ENCODE measurements at places on chromosomes 16 and 17.

DNA sequence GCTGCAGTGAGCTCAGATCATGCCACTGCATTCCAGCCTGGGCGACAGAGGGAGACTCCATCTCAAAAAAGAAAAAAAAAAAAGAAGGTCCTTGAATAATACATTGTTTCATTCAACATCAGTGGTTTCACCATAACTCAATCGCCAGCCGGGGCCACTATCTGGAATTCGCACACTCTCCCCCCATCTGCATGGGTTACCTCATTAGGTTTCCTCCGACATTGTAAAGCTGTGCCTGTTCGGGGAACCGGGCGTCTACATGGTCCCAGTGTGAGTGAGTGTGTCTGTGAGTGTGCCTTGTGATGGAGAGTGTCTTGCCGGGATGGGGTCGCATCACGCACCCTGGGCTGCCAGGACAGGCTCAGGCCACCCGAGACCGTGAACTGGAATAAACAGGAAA, 16.6 kb upstream of the RBBP6 start:
- no peak for DNase-seq

DNA sequence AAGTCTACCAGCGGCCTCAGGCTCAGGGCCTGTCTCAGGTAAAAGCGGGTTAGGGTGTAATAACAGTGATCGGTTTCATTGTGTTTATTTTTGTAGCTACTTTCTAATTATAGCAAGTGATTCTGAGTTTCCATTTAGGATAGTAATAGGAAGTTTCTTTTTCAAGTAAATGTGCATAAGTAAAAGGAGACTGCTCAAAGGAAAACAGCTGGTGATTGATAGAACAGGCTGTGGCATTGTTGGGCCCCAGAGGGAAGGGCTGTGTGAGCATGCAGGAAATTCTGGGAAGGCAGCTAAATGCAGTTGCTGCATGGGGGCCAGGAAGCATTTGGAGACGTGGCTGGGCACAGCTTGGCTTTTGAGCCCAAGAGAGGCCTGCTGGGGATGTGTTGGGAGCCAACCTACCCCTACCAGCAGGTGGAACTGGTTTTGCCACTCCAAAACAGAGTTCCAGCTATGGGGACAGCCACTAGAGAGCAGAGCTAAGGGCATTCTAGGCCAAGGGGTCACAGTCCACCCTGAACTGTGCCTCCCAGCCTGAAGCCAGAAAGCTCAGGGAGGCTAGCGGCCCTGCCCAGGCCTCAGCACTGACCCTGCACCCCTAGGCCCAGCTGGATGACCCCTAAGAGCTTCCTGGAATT, 12.6 kb downstream of the SNX20 start:
- DNase-seq = no peak

- peak; percentile 70 for DNase-seq
Measured at GRCh38 chr16:12148120-12148519, 171.6 kb downstream of the SNX29 start.

DNA sequence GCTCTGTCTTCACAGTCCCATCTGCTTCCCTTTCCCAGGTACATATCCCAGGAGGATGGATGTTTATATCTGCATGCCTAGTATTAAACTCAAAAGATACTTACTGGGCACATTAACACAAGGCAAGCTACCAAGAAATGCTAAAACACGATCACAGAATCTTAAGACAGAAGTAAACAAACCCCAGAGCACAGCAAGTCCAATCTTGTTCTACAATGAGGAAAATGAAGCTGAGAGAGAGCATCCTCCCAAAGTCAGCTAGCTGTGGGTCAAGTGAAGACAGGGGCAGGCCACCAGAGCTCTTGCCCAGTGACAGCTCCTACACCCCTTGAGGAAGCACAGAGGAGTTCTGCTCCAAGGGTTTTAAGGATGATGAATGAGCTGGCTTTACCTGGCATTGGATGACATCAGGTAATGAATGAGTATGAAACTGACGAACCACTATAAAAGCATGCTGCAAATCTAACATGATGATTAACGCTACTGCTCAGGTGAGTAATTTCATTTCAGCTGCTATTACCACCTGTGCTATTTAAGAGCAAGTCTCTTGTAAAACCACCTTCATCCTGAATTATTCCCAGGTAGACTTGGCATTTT, 20.3 kb downstream of the XPO6 start:
- DNase-seq = no peak

- no peak for DNase-seq
Measured at GRCh38 chr16:50674831-50675230, 6.3 kb downstream of the SNX20 start.

GRCh38 chr16:48997946-48998345, 283.7 kb downstream of the CBLN1 start:
- DNase-seq = no peak

- DNase-seq = no peak
Measured at GRCh38 chr16:4510747-4511426, 27.7 kb downstream of the CDIP1 start.

GRCh38 chr16:19138601-19139000, 24.8 kb downstream of the ITPRIPL2 start:
- DNase-seq = peak; percentile 85

GRCh38 chr16:26993511-26993910, 73.2 kb upstream of the C16orf82 start:
- DNase-seq = no peak

- DNase-seq = no peak
Measured at GRCh38 chr17:40436636-40437035, 6.6 kb upstream of the IGFBP4 start.

DNA sequence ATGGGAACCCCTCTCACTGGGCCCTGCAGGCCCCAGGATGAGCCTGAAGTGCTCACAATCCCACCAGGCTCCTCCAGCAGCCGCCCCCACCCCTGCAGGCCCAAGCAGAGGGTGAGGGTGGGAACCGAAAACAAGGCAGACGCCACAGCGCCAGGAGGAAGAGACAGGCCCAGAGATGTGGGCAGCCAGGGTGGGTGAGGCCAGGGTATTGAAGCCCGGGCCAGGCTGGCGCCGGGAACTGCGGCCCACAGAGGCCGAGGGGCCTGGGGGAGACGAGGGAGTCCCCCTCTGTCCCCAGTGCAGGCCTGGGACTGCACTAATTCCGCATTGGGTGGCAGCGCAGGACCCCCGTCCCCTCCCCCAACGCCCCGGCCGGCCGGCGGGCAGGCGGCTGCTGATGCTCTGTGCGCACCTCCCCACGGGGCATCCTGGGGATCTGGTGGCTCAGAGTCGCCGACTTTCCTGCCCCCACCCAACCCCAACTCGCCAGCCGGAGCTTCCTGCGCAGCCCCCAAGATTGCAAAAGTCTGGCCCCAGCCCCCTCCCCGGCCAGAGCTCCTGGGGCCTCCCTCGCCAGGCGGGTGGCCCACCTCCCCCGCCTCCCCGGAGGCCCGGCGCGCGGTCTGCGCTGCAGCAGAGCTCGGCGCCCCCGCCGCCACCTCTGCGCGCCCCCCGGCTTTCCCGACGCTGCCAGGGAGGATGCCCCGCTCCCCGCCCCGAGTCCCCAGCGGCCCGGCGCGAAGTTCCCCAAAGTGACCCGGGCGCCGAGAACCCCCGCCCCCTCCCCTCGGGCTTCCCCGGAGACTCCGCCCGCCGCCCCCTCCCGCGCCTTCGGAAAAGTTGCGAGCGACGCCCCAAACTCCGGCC, 107.8 kb downstream of the ENGASE start:
- no peak for DNase-seq

DNA sequence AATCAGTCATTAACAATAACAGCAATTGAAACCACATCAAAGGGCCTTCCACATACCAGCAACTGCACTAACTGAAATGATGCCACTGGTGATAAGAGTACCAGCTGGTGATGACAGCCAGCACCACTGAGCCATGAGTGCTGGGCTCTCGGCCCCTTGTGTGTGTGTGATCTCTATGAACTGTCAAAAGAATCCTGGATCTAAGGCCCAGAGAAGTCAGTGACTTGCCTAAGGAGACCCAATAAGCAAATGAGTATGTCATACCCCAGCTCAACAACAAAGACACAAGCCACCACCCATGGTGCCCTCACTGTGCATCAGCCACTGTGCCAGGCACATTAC, 220.9 kb downstream of the ZNF423 start:
- DNase-seq = no peak

GRCh38 chr16:31695667-31696066, 168.0 kb downstream of the AHSP start:
- no peak for DNase-seq

- no peak for DNase-seq
Measured at GRCh38 chr16:24430954-24431760, 108.2 kb upstream of the RBBP6 start.

DNA sequence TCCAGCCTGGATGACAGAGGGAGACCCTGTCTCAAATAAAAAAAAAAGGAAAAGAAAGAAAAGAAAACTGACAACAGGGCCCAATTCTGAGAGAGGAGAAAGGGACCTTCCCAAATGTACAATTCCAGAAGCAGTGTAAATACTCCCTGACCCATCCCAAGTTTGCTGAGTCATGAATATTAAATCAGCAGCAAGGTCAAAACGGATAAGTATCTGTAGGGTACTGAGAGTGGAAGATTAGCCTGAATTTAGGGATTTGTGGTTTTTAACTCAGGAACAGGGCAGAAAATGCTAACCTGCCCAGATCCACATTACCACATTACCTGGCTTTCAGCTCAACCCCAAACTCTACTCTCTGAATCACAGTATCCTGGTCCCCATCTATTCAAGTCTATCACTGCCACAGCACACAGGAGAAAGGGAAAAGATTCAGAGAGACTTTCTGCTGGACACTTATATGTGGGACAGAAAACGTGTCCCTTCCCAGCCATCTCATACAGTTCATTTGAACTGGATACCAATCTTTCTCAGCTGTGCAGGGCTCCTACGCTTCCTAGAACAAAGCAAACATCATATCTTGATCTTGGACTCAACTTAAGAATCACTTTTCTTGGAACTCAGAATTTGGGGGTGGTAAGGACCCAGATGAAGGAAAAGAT, 2.9 kb downstream of the FXR2 start:
- no peak for DNase-seq

DNA sequence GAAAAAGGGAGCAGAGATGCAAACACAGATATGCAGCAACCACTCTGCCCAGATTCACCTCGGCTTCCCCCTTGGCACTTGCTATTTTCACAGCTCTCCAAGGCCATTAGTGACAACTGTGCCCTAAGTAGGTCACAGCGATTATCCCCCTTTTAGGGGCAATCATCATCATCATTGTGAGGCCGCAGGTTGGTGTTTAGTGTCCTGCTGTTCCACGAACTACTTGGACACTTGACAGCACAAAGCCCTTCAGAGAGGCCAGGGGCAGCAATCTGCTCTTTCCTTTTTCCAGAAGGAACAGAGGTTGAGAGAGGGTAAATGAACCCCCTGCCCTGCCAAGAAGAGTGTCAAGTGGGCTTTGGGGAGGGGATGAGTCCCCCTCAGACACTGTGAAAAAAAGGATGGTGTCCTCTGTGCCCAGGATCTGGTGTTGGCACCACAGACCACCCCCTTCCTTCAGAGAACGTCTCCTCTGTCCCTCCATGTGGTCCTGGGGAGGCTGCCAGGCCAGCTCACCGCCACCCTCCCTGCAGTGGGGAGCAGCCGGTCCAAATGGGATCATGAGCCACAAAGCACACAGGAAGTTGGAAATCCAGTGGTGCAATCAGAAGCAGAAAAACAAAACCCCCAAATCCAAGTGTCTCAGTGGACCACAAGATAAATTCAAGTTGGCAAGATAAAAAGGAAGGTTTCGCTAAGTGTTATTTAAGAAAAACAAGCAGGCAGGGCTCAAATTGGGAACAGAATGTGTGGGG, 78.4 kb upstream of the MED9 start:
- peak; percentile 53 for DNase-seq

DNA sequence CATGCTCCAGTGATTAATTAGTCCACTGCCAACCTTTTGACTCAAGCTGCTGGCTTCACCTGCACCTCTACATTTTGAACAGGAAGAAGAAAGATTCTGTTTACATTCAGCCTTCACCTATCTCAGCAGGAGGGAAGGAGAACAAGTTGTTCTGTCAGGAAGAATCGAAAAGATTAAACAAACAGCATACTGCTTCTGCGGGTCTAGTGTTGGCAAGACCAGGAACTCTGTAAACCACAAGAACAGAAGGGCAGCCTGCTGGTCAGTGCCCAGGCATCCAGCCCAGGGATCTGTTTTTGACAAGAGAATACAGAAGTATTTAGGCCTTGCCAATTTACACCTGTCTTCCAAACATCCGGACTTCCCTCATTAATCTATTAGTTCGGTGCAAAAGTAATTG, 189.7 kb downstream of the CHD9NB start:
- peak; percentile 11 for DNase-seq

DNA sequence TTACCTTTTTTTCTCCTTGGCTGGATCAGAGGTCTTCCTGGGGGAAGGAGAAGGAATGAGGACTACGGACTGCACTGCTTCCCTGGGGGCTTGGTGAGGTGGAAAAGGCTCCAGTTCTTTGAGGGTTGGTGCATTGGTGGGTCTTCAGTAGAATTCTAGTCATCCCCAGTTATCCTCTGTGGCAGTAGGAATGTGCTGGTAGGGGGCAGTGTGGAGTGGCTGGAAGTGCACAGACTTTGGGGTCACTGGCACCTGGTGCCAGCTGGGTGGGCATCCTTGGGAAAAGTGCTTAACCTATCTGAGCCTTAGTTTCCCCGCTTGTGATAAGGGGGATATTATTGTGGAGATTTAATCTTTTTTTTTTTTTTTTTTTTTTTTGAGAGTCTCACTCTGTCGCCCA, 6.3 kb downstream of the TAC4 start:
- DNase-seq = no peak

GRCh38 chr16:23670137-23670776, 8.4 kb upstream of the PLK1 start:
- DNase-seq = no peak

- DNase-seq = no peak
Measured at GRCh38 chr16:68126395-68126794, 41.2 kb downstream of the NFATC3 start.

DNA sequence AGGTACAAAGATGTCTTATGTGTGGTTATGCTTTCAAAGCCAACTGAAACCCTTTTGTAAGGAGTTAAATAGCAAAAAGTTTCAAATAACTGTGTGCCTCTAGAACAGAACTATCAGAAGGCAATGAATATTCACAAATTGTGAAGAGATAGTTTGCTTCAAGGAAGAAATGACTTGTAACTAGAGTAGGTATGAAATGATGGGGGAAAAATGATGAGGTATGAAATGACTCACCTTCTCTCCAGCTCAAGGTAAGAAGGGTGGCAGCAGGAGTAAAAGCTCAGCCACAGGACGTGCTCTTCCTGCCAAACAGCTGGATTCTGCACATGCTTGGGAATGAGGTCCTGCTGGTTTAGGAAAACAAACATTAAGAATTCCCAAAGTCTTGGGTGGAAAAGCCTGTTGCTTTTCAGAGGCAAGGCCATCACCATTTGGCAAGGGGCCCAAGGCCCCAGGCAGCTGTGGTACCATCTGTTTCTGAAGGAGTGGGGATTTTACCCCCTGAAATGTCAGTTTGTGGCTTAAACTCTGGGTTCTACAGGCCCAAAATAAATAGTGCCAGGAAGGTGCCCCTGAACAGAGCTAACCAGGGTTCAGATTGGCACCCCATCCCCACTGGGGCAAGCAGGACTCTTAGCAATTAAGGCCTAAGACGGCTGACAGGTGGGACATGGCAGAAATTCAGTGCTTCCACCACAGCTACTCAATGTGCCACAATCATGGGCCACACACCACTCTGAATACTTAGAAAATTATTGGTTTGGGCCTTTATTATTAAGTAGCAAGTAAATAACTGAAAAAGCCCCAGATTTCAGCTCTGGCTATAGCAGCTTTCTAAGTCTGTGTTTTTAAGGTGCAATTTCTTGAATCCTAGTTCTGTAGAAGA, 13.3 kb downstream of the HERPUD1 start:
- no peak for DNase-seq

- DNase-seq = no peak
Measured at GRCh38 chr16:24491731-24492130, 47.6 kb upstream of the RBBP6 start.

GRCh38 chr16:87495578-87496446, 3.0 kb upstream of the ZCCHC14 start:
- DNase-seq = no peak

- DNase-seq = no peak
Measured at GRCh38 chr17:75061055-75061438, 14.0 kb downstream of the KCTD2 start.

All from NCI-H146 (cell line).